Anterior cingulate cortex (tissue), 58 donors: ENCODE measurements at places on chromosomes 4 and X.
A peak's percentile ranks its signal among the peaks of the same experiment; 100 is the strongest.

- no peak for DNase-seq
Measured at GRCh38 chrX:50617183-50617582, 146.6 kb upstream of the DGKK start.

GRCh38 chrX:69317721-69318120 lies 152.5 kb upstream of the PJA1 start:
- DNase-seq, result no peak

DNA sequence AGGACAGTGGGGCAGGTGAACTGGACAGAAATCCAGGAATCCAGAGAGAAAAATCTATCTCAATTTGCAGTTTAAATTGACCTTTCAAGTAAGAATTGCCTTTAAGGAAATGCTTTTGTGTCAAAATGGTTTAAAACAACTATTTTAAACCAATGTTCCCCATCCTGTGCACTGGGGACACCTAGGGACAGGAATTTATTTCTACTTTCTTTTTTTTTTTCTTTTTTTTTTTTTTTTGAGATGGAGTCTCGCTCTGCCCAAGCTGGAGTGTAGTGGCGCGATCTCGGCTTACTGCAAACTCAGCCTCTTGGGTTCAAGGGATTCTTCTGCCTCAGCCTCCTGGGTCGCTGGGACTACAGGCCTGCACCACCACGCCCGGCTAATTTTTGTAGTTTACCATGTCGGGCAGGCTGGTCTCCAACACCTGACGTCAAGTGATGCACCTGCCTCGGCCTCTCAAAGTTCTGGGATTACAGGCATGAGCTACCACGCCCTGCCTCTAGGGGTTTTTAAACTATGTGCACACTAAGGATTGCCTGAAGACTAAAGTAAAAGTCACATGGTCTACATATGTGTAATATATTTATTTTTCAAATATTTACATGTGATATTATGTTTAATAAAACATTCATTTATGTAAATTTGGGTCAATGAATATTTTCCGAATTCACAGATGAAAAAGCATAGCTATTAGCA lies 1213.4 kb downstream of the STIM2 start:
- DNase-seq, result no peak

DNA sequence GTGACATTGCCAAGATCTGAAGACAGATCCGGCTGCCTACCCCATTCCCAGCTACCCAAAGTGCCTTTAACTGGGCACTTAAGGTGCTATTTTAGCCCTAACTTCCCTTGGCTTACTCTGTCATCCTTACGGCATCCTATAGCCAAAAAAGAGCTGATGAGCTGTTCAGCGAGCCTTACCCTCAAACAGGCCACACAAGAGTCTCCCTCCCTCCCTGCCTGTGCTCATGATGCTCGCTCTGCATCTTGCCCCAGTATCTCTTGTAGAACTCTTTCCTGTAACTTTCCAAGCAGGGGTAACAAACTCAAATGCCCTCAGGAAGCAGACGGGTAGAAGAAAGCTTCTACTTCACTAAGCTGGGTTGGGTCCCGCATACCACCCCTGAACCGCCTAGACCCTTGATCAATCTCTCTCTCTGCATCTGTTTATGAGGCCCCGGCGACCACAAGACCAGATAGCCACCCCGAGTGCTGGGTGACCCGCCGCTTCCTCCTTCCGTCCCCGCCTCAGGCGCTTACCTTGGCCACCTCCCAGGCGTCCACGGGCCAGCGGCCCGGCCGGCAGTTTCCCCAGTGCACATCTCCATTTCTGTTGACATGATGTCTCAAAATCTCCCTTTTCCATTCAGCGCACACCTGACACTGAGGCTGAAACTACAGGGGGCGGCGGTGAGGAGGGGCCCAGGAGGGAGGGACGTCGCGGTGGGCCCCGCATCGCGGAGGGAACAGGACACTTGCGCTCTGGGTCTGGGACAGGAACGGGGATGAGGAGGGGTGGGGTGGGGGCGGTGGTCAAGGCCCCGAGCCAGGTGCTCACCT lies 663 bp downstream of the CXorf38 start:
- peak; percentile 42 for DNase-seq

DNA sequence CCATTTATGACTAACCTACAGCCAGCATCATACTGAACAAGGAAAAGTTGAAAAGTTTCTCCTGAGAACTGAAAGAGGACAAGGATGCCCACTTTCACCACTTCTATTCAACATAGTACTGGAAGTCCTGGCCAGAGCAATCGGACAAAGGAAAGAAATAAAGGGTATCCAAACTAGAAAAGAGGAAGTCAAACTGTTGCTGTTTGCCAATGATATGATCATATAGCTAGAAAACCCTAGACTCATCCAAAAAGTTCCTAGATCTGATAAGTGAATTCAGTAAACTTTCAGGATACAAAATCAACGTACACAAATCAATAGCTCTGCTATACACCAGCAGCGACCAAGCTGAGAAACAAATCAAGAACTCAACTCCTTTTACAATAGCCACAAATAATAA lies 64.5 kb downstream of the CENPC start:
- no peak for DNase-seq

GRCh38 chrX:19991350-19991718 lies 473 bp upstream of the BCLAF3 start:
- no peak for DNase-seq
